H9 (cell line): ENCODE measurements at places on chromosomes 1 and 21.

GRCh38 chr1:228374711-228375577 lies 31.7 kb downstream of the TRIM11 start:
- no peak for DNase-seq

DNA sequence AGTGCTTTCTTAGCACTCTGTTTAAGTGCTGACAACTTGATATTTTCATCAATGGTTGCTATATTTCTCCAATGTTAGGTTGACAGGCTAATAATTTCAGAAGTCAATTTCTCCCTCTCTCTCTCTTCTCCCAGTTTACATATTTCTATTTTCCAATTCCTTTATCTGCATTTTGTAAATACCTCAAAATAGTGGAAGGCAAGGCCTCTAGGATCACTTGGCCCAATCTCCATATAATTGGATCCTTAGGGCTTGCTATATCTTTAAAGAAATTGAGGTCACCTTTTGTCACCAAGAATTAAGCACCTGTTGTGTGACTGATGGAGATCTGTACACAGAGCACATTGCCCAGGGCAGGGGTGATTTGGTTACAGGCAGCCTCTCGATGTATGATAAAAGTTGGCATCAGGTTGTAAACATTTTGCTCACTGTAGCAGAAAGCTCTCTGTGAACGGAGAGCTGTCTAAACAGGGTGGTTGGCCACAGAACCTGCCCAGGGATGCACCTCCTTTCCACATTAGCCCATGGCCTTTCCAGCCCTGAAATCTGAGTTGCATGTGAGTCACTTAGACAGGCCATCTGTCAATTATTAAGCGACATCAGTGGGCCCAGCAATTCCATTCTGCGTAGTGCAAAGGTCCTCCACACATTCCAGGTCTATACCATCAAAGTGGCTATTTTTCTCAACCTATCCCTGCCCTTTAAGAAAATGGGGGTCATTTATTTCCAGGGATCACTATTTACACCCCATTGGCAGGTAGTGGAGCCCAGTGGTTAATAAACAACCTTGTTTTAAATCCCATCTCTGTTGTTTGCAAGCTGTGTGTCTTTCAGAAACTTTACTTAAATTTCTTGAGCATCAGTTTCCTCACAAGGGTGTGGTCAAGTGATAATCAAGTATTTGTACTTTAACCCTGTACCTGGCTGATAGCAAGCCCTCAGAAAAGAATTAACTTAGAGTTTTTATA lies 29.1 kb upstream of the IRF2BP2 start:
- no peak for DNase-seq

DNA sequence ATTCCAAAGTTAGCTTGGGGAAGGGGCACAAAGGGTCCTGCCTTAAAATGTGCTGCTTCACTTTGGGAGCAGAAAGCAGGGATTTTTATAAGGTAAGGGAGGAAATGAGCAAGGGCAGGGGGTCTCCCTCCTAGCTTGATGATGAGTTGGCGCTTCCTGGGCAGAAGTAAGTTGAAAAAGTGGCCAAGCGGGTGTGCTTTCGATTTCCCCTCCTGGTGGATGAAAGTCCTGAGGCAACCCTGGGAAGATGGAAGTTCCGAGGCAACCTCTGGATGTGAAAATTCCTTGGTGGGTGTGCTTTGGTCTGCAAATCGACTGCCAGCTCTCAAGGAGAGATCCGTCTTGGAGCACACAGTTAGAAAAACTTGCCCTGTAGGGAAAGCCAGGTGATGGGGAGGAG lies 41.7 kb upstream of the CD2 start:
- DNase-seq, result peak; percentile 56

- no peak for DNase-seq
Observed at GRCh38 chr1:212609701-212610574, 1.4 kb downstream of the ATF3 start.

GRCh38 chr1:63674238-63674864 lies 81.1 kb downstream of the PGM1 start:
- DNase-seq, result peak; percentile 85
